8988T (cell line): ENCODE measurements at places on chromosomes 7 and 10.

- DNase-seq: no peak
Observed at GRCh38 chr10:5607594-5607993, 58.8 kb downstream of the ASB13 start.

DNA sequence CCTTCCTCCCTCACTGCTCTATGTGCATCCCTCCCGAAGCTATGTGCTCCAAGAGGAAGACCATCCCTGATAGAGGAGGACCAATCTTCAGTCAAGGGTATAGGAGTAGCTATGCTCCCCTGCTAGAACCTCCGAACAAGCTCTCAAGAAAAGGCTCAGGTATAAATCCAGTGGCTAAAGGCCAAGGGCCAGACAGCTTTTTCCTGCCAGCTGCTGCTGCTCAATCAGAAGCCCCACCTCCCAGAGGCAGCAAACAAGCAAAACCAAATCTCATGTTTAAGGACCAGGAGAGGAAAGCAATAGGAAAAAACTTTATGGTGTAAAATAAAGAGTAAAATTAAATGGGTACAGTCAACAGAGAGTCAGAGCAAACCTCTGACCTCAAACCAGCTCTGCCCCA is 187.2 kb downstream of the FGFR2 start:
- DNase-seq: no peak

DNA sequence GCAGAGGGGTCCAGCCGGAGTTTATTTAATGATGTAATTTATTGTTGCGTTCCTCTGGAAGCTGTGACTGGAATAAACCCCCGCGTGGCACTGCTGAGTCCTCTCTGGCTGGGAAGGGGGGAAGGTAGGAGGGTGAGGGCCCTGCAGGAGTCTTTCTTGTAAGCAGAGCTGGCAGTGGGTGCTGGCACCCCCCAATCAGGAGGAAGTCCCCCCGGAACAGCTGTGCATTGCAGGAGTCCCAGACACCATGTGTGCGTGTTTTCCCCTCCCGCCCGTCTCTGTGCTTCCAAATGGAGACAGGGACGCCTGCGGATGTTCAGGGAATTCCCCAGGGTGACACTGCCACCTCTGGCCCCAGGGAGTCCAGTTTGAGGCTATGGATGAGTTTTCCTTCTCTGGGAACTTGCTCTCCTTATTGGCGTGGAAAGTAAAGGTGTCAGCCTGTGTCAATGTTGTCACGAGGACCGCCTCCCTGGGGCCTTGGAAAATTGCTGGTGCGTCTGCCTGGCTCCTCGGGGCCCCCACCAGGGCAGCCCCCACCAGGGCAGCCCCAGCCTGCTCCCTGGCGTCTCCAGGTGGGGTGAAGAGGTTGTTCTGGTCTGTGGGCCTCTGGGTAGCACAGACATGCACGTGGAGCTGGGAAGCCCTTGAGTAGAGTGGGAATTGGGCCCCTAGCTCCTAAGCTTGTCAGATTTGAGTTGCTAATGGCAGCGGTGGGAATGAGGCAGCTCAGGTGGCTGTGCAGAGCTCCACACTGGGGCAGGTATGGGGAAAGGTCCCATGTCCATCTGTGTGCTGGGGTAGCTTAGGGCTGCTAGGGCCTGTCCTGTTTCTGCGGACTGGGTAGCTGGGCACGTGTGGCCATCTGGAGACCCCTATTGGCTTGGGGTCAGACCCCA is 2.7 kb downstream of the FZD9 start:
- DNase-seq: no peak

- no peak for DNase-seq
Observed at GRCh38 chr10:102611514-102612087, 32.7 kb upstream of the TRIM8 start.

- DNase-seq: no peak
Observed at GRCh38 chr7:118003476-118003875, 130.2 kb upstream of the CTTNBP2 start.
